Fibroblast of mammary gland (primary cell): ENCODE measurements at places on chromosomes 11 and 22.

DNA sequence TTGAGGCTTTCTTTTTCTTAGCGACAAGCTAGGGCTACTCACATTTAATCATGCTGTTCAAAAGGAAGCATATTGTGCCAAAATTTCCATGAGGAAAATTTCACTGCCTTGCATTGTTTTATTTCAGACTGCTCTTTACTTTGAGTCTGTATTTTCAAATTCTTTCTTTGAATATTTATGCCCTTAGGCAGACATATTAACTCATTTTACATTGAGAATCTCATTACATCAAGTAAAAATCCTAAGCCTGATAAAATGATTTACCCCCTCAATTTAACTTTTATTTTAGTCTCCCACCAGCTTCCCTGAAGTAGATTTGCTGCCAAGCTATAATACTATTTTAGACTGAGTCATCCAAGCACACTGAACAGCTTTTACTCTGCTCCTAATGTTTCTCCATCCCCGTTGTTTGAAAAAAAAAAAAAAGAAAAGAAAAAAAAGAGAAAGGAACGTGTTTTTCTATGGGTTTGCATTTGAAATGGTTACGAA lies 189.3 kb upstream of the MTMR2 start:
- peak; percentile 73 for DNase-seq

- no peak for DNase-seq
These were observed 436.0 kb downstream of the NELL1 start for GRCh38 chr11:21105196-21105917.

DNA sequence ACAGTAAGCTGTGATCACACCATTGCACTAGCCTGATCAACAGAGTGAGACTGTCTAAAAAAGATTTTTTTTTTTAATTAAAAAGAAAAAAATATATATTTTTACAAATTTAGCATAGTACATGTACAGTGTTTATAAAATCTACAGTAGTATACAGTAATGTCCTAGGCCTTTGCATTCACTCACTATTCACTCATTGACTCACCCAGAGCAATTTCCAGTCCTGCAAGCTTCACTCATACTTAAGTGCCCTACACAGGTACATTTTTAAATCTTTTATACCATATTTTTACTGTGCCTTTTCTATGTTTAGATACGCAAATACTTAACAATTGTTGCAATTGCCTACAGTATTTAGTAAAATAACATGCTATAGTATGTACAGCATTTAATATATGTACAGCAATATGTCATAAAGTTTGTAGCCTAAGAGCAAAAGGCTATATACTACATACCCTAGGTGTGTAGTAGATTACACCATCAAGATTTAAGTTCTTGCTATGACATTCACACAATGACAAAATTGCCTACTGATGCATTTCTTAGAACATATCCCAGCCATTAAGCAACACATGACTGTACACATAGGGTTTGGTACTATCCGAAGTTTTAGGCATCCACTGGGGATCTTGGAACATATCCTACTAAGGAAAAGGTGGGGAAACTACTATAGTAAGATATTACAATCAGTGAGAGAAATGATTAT lies 22.8 kb downstream of the PIK3C2A start:
- DNase-seq, result no peak

DNA sequence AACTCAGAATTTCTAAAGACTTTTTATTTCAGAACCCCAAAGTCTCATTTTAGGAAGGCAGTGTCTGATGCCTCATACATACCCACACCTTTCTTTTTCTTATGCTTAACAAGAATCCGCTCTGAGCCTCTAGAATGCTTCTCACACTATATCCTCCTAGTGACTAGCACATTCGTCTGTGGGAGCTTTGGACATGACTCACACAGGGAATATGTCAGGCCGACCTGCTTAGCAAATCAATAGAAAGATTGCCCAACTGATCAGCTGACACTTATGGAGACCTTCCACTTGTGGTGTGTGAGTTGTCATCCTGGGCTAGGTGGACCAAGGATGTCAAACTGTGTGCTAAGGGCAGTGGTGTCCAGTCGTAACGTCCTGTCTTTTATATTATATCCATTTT lies 129.9 kb upstream of the TTC12 start:
- DNase-seq, result peak; percentile 90

- no peak for DNase-seq
These were observed 1068.5 kb downstream of the BRD1 start for GRCh38 chr22:48758881-48759875.

- no peak for DNase-seq
These were observed 10.9 kb downstream of the PIH1D2 start for GRCh38 chr11:112062923-112063322.

DNA sequence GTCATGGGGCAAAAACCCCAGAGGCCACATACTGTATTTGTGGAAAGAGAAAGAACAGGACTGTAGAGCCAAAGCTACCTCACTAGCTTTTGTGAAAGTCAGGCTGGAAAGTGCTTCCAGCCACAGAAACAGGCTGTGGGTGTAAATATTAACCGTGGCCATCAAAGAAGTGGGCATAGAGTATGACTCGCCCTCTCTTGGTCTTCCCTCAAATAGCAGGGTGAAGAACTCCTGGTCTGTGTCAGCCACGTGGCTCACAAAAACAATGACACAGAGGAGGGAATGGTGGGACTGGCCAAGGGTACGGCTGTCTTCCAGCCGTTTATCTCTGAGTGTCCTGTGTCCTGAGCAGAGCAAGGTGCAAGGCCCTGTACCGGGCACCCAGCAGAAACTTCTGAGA lies 37.6 kb upstream of the UBASH3B start:
- no peak for DNase-seq

DNA sequence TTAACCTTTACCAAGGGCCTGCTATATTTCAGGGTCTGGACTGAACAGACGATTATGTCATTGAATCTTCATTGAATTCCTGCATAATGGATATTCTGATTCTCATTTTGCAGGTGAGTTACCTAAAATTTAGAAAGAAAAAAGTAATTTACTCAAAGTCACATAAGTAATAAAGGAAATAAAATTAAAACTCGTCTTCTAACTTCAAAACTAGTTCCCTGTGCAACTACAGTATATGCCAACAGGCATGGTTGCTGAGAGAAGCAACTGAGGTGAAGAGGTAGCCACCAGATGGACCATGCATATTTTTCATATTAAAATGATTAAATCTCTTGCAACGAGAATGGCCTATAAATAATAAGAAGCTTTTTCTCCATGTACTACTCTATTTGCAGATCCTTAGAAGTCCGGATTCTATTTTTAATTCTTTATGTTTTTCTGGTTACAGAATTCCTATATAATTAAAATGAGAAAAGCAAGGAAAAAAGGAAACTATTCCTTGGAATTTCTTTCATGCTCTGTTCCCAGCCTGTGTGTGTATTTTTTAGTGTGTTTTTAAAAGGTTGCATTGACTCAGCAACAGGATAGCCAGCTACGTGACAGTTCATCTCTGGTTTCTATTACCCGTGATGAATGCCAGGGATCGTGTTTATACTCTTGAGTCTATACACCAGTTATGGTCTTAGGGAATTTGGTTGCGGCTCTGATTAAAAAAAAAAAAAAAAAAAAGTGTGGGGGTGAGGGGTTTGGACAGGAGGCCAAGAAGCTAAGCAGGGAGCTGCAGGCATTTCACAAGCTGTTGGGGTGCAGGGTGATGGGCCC lies 186.8 kb downstream of the ETS1 start:
- DNase-seq, result peak; percentile 85

- DNase-seq, result no peak
These were observed 70.5 kb downstream of the LUZP2 start for GRCh38 chr11:24567380-24567779.

- no peak for DNase-seq
These were observed 21.3 kb downstream of the NADSYN1 start for GRCh38 chr11:71474141-71474770.

- DNase-seq, result peak; percentile 37
These were observed 3.7 kb upstream of the CLDN5 start for GRCh38 chr22:19527861-19528417.

DNA sequence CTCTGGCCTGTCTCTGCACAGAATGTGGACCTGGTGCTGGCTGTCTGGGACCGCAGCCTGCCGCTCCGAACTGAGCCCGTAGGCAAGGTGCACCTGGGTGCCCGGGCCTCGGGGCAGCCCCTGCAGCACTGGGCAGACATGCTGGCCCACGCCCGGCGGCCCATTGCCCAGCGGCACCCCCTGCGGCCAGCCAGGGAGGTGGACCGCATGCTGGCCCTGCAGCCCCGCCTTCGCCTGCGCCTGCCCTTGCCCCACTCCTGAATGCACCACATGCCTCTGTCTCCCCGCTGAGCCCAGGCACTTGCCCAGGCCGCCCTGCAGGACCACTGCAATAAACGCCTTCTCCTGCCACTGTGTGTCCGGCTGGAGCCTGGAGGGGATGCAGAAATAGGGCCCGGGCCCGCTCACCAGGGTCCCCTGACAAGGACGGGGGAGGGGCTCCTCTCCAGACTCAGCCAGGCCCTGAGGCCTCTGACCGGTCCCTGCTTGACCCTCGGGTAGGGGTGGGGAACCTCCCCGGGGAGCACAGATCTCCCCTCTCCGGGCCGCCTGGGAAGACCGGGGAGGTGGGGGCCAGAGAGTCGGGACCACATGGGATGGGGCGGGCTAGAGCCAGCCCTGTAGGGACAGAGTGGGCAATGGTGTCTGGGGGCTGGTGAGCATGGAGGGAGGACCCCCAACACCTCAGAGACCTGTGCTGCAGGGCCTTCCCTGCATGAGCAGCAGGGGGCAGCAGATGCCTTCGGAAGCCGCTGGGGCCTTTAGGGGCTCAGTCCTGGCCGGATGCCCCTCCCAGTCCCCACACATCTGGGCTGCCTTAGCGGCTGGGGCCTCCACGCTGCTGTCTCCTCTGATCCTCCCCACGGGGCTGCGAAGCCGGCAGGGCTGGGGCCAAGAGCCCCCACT lies 1.4 kb upstream of the TNNI2 start:
- peak; percentile 46 for DNase-seq

- no peak for DNase-seq
These were observed 472 bp downstream of the UBXN1 start for GRCh38 chr11:62678433-62678769.

GRCh38 chr22:38108561-38109319 lies 1.7 kb downstream of the BAIAP2L2 start:
- no peak for DNase-seq

GRCh38 chr11:86124251-86125233 lies 55.7 kb upstream of the PICALM start:
- DNase-seq, result no peak

DNA sequence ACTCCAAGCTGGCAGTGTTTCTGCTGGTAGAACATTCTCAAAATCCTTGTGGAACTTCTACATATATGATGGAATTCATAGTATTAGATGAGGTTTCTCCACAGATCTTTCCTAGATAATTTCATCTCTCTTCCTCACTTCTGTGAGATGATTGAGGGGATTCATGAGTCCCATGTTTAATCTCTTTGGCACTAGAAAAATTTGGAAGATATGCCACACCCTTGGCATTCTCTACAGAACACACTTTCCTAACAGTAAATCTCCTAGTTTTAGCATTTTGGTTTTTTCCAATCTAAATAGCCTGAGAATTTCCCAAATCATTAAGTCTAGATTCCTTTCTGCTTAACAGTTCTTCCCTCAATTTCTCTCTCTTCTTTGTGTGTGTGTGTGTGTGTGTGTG lies 35.3 kb downstream of the MED15 start:
- no peak for DNase-seq

GRCh38 chr11:67635231-67635521 lies 4.4 kb downstream of the TBX10 start:
- DNase-seq, result no peak

- peak; percentile 2 for DNase-seq
These were observed 397 bp downstream of the OR52N2 start for GRCh38 chr11:5809122-5809519.

- DNase-seq, result no peak
These were observed 156.4 kb downstream of the TTC17 start for GRCh38 chr11:43515090-43515489.

GRCh38 chr22:25420925-25421904 lies 143.3 kb upstream of the GRK3 start:
- DNase-seq, result no peak

DNA sequence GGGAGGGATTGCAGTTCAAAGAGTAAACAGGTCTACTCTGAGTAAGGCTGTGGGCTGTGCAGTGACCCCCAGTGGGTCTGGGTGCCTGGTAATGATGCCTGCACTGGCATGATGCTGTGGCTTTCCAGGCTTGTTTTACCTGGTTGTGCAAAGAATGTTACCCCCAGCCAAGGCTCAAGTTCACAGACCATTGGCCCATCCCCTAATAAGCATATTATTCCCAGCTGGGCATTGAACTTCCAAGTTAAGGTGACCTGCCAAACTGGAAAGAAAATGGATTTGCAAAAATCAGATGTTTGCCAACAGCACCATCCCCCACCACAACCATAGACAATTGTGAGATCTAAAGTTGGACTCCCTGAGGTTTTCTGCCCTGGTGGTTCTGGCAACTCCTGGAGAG lies 7.9 kb upstream of the EHF start:
- DNase-seq, result no peak

DNA sequence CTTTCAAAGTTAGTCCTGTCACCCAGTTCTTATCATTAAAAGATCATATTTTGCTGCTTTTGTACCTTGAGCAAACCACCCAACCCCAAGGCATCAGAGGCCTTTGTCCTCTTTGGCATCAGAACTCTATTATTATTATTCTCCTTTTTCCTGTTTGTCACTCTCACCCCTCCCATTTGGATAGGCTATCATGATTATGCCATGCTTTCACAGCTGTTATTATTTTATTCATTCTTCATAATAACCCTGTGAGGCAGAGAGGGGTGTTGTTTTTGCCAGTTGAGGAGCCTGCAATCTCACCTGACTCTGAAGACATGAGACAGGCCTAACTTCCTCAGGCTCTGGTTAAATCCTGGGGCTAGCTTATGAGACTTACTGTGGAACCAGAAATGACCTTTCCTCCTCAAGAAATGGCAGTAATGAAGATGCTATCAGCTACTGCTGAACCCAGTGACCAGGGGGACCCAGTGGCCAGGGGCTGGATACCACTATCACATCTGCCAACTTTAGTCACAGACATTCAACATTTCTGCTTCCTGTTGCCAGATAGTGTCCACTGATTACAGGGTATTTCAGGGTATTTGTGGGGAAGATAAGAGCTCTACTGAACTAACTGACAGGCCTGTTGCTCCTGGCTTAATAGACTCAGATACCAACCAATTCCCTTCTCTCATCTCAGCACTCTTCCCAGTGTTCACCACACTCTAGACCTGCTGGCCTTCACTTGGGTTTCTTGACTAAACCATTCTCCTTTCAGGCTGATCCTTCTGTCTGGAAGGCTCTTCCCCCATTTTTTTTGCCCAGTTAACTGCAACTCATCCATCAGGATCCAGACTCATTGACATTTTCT lies 11.8 kb upstream of the SWAP70 start:
- DNase-seq, result no peak

GRCh38 chr11:32433914-32434355 lies 1.4 kb downstream of the WT1 start:
- DNase-seq, result no peak

DNA sequence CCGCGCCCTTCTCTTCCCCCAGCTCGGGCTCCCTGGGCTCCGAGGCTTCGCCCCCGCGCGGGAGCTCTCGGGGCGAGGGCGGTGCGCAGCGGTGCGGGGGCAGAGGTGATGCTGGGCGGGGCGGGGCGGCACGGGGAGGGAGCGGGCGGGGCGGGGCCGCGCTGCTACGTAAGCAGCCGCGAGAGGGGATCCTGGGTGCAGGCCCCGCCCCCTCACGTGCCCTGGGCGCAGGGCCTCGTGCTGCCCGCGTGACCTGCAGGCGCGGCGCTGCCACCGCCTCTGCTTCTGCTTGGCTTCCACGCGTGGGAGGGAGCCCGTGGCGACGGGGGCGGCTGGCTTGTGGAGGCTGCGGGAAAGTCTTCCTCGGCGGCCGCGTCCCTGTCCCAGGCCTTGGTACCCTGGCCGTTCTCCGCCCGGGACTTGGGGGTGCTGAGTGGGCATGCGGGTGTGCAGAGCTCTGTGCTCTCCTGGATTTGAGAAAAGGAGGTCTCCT lies 132.6 kb upstream of the HSD17B12 start:
- peak; percentile 15 for DNase-seq

- peak; percentile 49 for DNase-seq
These were observed 22.2 kb downstream of the TSKU start for GRCh38 chr11:76805206-76805913.
